ENCODE measurements at places on chromosomes 2 and 18.

- peak; percentile 50 for DNase-seq
Measured at GRCh38 chr2:235116885-235117492, 165.2 kb downstream of the SH3BP4 start.

DNA sequence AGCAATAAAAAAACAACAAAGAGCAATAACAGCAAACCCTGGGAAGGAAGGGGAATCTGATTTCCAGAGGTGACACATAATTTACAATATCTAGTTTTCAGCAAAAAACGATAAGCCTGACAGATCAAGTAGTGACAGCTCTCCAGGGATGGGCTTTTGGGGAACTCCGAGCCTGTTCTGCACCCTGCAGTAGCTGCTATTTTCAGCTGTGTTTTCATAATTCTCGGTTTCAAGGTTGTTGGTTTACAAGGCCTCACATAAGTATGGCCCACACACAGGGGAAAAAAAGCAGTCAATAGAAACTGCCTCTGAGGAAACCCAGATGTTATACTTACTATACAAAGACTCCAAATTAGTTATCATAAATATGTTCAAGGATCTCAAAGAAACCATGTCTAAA, 67.7 kb upstream of the CTLA4 start:
- no peak for DNase-seq

DNA sequence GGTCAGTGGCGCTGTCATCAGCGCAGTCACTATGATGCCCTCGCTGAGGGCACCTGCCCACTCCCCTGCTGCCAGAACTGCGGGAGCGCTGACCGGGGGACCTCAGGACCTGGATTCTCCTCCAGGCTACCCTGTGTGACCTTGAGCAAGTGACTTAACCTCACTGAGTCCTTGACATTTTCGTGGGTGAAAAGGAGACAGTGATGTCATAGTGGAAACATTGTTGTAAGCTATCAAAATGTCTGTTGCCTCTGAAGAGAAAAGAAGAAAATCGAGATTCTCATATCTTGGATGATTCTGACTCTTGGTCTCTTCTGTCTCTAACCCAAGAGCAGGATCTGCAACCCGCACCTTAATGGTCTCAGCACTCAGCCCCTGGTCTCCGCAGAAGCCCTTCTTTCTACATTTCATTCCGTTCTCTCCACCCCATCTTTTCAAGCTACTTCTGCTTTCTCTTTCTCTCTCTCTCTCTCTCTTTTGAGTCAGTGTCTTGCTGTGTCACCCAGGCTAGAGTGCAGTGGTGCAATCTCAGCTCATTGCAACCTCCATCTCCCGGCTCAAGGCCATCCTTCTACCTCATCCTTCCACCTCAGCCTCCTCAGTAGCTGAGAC, 978 bp upstream of the TUBA4A start:
- DNase-seq: no peak

GRCh38 chr2:36044411-36044810, 311.2 kb upstream of the CRIM1 start:
- no peak for DNase-seq

DNA sequence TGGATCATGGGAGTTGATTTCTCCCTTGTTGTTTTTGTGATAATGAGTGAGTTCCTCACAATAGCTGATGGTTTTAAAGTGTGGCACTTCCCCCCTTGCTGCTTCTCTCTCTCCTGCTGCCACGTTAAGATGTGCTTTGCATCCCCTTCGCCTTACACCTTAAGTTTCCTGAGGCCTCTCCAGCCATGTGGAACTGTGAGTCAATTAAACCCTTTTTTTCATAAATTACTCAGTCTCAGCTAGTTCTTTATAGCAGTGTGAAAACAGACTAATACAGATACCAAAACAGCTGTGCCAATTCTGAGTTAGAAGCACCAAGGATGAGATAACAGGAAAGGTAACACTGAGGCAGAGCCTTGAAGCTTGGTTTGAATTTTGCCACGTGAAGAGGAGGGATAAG, 44.7 kb downstream of the ITSN2 start:
- no peak for DNase-seq

DNA sequence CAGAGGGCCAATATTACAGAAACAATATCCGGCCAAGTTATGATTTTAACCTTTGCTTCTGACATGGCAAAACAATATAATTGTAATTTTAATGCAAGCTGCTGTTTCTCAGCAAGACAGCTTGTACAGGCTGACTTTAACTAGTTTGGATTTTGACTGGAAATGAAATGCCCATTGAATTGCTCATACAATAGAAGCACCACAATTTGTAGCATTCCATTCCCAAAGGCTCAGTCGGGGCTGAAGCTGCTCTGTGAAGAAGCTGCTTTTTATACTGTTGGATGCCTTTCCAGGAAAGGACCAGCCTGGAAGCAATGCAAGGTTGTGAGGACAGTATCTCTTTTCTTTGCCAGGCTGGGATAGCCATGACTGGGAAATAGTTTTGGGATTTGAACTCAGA, 677.0 kb upstream of the FANCL start:
- DNase-seq: no peak

Measured in MCF 10A (cell line).